Activated CD4-positive, alpha-beta T cell treated with anti-CD3 and anti-CD28 coated beads, Interleukin-2, amount 10 ng/mL, durations not matched to agents 24 days and 14 days (primary cell): ENCODE measurements at places on chromosomes 12 and 14.

DNA sequence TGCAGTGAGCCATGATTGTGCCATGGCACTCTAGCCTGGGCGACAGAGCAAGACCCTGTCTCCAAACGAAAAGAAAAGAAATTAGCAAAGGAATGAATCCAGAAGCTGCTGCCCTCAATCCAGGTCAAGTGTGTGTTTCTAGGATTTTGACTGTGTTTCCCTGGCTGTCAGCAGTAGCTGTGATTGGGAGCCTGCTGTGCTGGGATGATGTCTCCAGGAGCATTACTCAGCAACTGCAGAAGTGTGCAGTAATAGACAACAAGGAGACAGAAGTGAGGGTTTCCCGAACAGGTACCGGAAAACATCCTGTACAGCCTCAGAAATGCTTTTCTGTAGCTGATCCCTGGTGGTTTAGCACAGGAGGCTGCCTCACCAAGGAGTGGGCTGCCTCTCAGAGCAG, 492.5 kb downstream of the FUT8 start:
- no peak overlapping the region for H3K27ac ChIP-seq
- DNase-seq: no peak
- peaks cover 17% of the 10 kb centered on the region for H3K4me1 ChIP-seq
- H3K36me3 ChIP-seq: peaks cover 11% of the 10 kb centered on the region

- no peak for DNase-seq
- no peaks in the 10 kb centered on the region for H3K36me3 ChIP-seq
- peaks cover 27% of the 10 kb centered on the region for H3K4me1 ChIP-seq
- no peaks in the 10 kb centered on the region for H3K27me3 ChIP-seq
- no peak overlapping the region for H3K27ac ChIP-seq
These were observed 86.5 kb downstream of the SLC25A47 start for GRCh38 chr14:100409651-100410050.

DNA sequence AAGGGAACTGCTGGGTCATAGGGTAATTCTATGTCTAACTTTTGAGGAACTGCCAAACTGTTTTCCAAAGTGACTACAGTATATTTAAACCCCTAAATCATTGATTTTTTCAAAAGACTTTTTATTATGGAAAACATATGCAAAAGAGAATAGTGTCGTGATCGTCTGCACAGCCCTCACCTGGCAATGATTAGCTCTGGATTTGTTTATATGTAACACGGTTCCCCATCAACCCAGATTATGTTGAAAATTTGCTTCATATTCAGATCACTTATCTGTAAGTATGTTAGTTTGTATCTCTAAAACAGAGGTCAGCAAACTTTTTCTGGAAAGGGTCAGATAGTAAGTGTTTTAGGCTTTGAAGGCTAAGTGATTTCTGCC, 52.7 kb downstream of the CCDC92 start:
- H3K27me3 ChIP-seq: peaks cover 11% of the 10 kb centered on the region
- H3K27ac ChIP-seq: no peak overlapping the region
- DNase-seq: no peak
- H3K4me1 ChIP-seq: peaks cover 8% of the 10 kb centered on the region

DNA sequence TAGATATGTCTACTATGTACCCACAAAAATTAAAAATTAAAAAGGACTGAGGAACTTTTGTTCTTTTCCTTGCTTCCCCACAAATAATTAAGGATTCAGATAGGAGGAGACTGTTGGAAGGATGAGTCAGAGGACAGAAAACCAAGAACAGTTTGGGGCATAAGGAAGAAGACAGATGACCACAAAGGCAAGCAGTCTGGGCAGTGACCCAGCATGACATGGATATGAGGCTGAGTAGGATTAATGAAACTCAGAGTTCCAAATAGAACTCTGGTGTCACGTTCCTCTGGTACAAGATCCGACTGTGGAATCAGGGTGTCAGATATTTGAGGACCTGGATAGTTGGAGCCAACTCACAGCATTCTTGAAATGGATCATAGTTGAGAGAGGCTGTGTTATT, 89.3 kb upstream of the SLC38A4 start:
- H3K36me3 ChIP-seq: no peaks in the 10 kb centered on the region
- H3K27ac ChIP-seq: no peak overlapping the region
- H3K4me1 ChIP-seq: no peaks in the 10 kb centered on the region
- no peak for DNase-seq
- H3K4me3 ChIP-seq: no peak overlapping the region
- H3K27me3 ChIP-seq: peaks cover 19% of the 10 kb centered on the region

GRCh38 chr12:53044052-53044581, 5.7 kb upstream of the TNS2 start:
- H3K4me1 ChIP-seq: peaks cover 29% of the 10 kb centered on the region
- H3K36me3 ChIP-seq: peaks cover 28% of the 10 kb centered on the region
- DNase-seq: no peak
- H3K27me3 ChIP-seq: no peaks in the 10 kb centered on the region
- no peak overlapping the region for H3K27ac ChIP-seq

GRCh38 chr12:104282109-104282508, 21.4 kb upstream of the EID3 start:
- no peak overlapping the region for H3K27ac ChIP-seq
- peaks cover 8% of the 10 kb centered on the region for H3K27me3 ChIP-seq
- no peak for DNase-seq
- H3K36me3 ChIP-seq: no peaks in the 10 kb centered on the region
- H3K4me1 ChIP-seq: peaks cover 19% of the 10 kb centered on the region

- no peak overlapping the region for H3K4me3 ChIP-seq
- no peaks in the 10 kb centered on the region for H3K27me3 ChIP-seq
- H3K4me1 ChIP-seq: no peaks in the 10 kb centered on the region
- DNase-seq: no peak
- H3K36me3 ChIP-seq: no peaks in the 10 kb centered on the region
These were observed 13.5 kb downstream of the HIP1R start for GRCh38 chr12:122848471-122849351.

- H3K4me1 ChIP-seq: no peaks in the 10 kb centered on the region
- H3K4me3 ChIP-seq: no peak overlapping the region
- no peaks in the 10 kb centered on the region for H3K36me3 ChIP-seq
- no peaks in the 10 kb centered on the region for H3K27me3 ChIP-seq
- no peak for DNase-seq
These were observed 183.3 kb upstream of the LMO3 start for GRCh38 chr12:16789204-16789790.

- no peak overlapping the region for H3K4me3 ChIP-seq
- H3K4me1 ChIP-seq: peaks cover 7% of the 10 kb centered on the region
- H3K36me3 ChIP-seq: no peaks in the 10 kb centered on the region
These were observed 10.7 kb downstream of the MOAP1 start for GRCh38 chr14:93173943-93174395.

- H3K27me3 ChIP-seq: no peaks in the 10 kb centered on the region
- peak overlapping the region; percentile 99 for H3K27ac ChIP-seq
- peak; percentile 91 for DNase-seq
- H3K4me3 ChIP-seq: peak overlapping the region; percentile 96
- peaks cover 37% of the 10 kb centered on the region for H3K4me1 ChIP-seq
These were observed 437 bp downstream of the ERO1A start for GRCh38 chr14:52694761-52695480.

- H3K36me3 ChIP-seq: no peaks in the 10 kb centered on the region
- peaks cover 18% of the 10 kb centered on the region for H3K27me3 ChIP-seq
- DNase-seq: no peak
- H3K4me1 ChIP-seq: peaks cover 5% of the 10 kb centered on the region
These were observed 832 bp upstream of the SYT1 start for GRCh38 chr12:78863482-78864402.

DNA sequence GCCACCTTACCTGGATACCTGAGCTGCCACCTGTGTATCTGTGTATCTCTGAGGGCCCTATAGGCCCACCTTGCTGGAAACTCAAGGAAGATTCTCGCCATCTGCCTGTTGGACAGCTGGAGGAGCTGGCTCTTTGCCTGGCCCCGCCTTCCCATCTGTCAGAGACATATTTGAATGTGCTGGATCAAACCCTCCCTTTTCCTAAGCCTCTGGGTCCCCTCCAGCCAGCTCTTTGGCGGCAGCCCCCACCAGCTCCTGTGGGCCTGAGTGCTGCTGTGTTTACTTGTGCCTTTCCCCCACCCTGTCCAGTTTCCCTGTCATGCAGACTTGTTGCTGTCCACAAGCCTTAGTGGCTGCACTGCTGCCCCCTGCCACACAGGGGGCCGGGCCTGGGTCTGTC, 55.9 kb upstream of the SRSF5 start:
- peaks cover 77% of the 10 kb centered on the region for H3K36me3 ChIP-seq
- H3K4me1 ChIP-seq: peaks cover 61% of the 10 kb centered on the region
- no peak for DNase-seq
- no peaks in the 10 kb centered on the region for H3K27me3 ChIP-seq
